LHCN-M2 (cell line): ENCODE measurements at places on chromosomes 4 and X. TPM values are rescaled to one million over a fixed set of nuclear protein-coding genes. Genes with fewer than 3 reads are reported as not detected.

GRCh38 chr4:23991444-23991843 is 101.6 kb upstream of the PPARGC1A start:
- DNase-seq: no peak

DNA sequence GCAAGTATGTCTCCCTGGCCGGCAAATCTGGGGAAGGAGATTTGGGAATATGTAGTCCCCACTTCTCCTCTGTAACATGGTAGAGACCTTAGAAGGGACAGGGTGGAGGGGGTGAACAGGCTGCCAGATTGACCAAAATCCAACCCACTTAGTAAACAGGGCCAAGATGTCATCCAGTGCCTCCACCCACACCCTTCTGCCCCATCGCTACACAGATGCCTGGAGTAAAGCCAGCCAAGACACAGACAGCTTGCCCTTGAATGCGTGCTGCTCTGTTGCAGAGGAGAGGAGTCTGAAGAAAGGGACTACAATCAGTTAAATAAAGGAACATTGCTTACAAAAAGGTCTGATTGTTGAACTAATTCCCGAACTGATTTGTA is 160.1 kb upstream of the LDB2 start:
- no peak for DNase-seq

DNA sequence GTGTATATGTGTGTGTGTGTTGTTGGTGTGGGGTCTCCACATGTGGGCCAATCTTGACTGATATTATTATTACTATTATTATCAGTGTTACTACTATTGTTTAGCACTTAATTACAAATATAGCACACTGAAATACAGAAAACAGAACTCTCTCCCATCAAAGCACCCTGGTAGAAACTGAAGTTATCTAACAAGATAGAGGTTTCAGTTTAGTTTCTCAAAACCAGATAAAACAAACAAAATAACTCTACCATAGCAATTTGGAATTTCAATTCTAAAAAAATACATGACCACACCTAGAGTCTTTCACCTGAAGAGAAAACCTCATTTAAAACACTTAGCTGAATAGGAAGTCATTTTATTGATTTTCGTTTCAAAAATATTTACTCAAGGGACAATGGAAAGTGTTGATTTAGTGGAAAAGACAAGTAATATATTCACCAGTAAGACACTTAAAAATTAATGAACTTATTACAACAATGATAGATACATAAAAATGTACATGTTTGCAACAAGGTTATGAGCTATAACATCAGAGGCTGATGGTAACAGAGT is 252.3 kb downstream of the PDHA2 start:
- no peak for DNase-seq

GRCh38 chr4:5708449-5709206 is at the start of gene EVC2:
Gene EVC2 (minus strand): TSS chr4:5708559. CDS start chr4:5708513, 46 bp downstream.
- peak; percentile 59 for DNase-seq

DNA sequence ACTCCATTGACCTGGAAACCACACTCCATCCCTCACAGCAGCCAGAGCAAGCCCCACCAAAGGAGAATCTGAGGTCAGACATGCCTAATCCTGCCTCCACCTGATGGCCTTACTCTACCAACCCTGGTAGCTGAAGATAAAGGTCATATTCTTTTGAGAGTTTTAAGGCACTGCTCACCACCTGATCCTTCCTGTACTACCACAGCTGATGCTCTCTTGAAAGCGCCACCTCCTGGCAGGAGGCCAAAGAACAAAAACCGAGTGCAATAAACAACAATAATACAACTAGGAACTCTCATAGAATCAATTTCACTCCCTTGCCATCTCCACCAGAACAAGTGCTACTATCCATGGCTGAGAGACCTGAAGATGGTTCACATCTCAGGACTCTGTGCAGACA is 301.6 kb downstream of the NAF1 start:
- DNase-seq: no peak

- DNase-seq: no peak
These were observed 20.4 kb upstream of the UBA6 start for GRCh38 chr4:67721315-67721769.

- no peak for DNase-seq
These were observed 177.4 kb downstream of the PALLD start for GRCh38 chr4:168674077-168674747.

DNA sequence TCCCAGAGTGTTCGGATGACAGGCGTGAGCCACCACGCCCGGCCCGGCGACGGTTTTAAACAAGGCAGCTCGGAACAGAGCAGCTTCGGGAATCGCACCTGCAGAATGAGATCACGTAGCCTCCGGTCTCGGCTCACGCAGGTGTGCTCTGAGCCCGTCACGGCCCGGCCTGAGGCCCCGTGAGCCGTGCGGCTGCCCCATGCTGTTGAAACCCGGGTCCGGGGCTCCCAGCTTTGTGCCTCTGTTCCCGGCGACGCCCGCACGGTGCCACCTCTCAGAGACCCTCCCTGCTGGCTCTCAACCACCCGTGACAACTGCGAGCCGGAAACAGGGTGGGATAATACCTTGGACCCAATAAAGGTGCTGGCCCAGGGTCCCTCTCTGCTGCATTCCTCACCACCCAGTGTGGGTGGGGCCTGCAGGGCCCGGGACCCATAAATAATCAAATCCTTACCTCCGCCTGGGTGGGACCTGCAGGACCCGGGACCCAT is 13.4 kb upstream of the PLCXD1 start:
- DNase-seq: no peak

GRCh38 chr4:113633467-113633866 is 128.1 kb downstream of the CAMK2D start:
- no peak for DNase-seq

DNA sequence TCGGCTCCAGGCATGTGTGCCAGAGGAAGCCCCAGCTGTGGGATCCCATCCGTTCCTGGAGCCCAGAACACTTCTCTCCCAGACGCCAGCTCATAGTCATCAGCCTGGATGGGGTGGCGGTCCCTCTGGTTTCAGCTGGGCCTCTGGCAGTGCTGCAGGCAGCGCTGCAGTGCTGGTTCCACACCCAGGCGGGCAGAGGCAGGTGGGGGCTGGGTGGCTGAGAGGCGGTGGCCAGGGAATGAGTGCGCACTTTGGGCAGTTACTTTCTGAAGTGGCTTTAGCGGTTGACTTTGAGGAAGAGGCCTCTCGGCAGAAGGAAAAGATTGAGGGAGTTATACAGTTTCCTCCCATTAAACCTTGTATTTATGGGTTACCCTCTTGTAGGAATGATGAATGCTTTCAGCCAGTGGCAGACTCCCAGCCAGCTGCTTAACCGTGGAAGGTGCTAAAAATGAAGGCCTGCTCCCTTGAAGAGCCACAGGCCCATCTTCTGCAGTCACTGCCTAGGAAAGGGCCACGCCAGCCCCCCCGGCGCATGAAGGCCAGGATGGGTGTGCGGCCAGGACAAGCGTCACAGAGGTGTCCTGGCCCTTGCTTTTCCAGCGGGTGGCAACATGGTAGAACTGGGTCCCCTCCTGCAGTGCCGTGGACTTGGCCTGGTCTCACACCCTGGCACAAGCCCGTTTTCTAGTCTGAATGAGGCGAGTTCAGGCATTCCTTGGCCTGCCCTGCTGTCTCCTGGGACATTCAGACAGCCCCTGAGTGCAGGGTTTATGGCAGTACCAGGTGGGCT is 9.9 kb downstream of the TADA2B start:
- no peak for DNase-seq

DNA sequence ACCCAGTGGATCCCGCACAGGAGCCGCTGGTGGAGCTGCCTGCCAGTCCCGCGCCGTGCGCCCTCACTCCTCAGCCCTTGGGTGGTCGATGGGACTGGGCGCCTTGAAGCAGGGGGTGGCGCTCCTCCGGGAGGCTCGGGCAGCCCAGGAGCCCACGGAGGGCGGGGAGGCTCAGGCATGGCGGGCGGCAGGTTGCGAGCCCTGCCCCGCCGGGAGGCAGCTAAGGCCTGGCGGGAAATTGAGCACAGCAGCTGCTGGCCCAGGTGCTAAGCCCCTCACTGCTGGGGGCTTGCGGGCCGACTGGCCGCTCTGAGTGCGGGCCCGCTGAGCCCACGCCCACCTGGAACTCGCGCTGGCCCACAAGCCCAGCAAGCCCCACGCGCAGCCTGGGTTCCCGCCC is 127.1 kb upstream of the TMEM164 start:
- no peak for DNase-seq

GRCh38 chr4:1155314-1155713 is 17.1 kb downstream of the SPON2 start:
- no peak for DNase-seq

GRCh38 chr4:5156682-5157081 is 105.4 kb downstream of the STK32B start:
- DNase-seq: no peak

The ARMCX5 gene
- total RNA-seq: 13.4 and 20.0 TPM in 2 replicates

The POU3F4 gene
- not detected in 2 replicates for total RNA-seq

The SULT1E1 gene
- total RNA-seq: not detected in 2 replicates

The PNMA6A gene
- total RNA-seq: not detected in 2 replicates

The CT45A1 gene
- total RNA-seq: not detected in 2 replicates
